Adrenal gland (tissue), 19 donors: ENCODE measurements at places on chromosomes 16 and 17. TPM values are rescaled to one million over a fixed set of nuclear protein-coding genes. Genes with fewer than 3 reads are reported as not detected.

The TPPP3 gene
- 12.8 TPM for total RNA-seq

The MT4 gene
- not detected for total RNA-seq

GRCh38 chr16:72995151-72995881 is 52.6 kb downstream of the ZFHX3 start:
- H3K4me1 ChIP-seq, result peaks cover 29% of the 10 kb centered on the region
- H3K27ac ChIP-seq, result no peak overlapping the region
- no peak for DNase-seq
- H3K4me3 ChIP-seq, result no peak overlapping the region
- H3K36me3 ChIP-seq, result no peaks in the 10 kb centered on the region

DNA sequence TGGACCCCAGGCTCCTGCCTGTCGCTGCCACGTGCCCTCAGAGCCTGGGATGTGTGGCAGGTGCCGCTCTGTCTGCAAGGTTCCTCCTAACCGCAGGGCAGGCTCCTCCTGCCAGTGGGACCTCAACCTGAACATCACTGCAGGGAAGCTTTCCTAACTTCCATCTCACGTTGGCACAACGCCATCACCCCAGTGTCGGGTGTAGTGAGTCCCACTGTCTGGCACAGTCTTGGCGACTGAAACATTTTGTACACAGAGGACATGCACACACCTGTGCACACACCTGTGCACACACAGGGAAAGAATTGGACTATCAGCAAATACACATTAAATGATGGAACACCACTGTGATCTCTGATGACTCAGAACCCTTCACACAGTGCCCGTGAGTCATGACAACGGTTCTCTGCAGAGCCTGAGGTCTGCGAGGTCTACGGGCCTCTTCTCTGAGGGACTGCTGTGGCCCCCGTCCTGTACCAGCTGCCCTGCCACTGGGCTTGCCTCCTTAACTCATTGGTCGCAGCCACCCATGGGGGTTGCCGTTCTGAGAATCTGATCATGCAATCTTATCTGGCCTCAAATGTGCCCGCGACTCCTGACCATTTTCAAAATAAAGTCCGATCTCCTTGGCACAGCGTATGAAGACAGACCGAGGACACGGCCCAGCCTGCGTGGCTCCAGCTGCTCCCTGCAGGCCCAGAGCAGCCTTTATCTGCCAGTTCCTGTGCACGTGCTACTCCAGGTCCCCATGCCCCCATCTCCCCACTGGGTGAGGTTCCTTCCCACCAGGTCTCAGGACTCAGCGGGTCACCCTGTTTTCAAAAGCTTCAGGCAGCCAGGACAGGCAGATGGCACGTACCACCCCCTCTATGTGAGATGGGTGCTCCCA is 7.6 kb downstream of the CCDC57 start:
- no peaks in the 10 kb centered on the region for H3K36me3 ChIP-seq
- H3K4me3 ChIP-seq, result no peak overlapping the region
- DNase-seq, result no peak
- peaks cover 16% of the 10 kb centered on the region for H3K4me1 ChIP-seq
- peak overlapping the region; percentile 68 for H3K27ac ChIP-seq

- no peaks in the 10 kb centered on the region for H3K4me1 ChIP-seq
- peak; percentile 36 for DNase-seq
- no peak overlapping the region for H3K27ac ChIP-seq
- no peaks in the 10 kb centered on the region for H3K27me3 ChIP-seq
- H3K4me3 ChIP-seq, result no peak overlapping the region
Measured at GRCh38 chr17:9472541-9472940, 103.1 kb downstream of the STX8 start.

DNA sequence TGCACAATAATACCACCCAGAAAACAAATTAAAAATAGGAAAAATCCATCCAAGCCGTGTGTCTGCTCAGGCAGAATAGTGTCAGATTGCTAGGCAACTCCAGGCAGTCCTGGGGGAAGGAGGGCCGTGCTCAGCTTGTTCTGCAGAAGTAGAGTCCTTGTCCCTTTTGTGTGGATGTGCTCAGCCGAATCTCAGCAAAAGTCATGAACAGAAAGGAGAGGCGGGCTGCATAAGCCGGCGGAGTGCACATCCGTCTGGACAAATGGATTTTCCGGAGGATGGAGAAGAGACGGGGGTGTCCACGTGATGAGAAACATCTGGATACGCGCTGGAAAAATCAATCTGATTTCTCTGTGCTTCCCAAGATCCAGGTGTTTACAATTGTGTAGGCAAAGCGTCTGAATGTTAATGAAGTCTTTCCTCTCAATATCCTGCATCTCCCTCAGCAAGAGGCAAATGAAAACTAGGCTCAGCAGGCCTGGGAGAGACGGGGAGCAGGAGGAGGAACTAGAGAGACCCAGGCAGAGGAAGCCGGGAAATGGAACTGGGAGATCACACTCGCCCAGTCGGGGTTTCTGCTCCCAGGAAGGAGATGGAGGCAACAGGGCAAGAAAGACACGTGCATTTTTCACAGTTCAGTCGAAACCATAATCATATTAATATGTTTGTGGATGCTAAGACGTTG is 7.7 kb upstream of the RBFOX3 start:
- no peak overlapping the region for H3K4me3 ChIP-seq
- H3K4me1 ChIP-seq, result no peaks in the 10 kb centered on the region
- H3K27ac ChIP-seq, result no peak overlapping the region
